AG04449 (cell line): ENCODE measurements at places on chromosomes 4 and X.

DNA sequence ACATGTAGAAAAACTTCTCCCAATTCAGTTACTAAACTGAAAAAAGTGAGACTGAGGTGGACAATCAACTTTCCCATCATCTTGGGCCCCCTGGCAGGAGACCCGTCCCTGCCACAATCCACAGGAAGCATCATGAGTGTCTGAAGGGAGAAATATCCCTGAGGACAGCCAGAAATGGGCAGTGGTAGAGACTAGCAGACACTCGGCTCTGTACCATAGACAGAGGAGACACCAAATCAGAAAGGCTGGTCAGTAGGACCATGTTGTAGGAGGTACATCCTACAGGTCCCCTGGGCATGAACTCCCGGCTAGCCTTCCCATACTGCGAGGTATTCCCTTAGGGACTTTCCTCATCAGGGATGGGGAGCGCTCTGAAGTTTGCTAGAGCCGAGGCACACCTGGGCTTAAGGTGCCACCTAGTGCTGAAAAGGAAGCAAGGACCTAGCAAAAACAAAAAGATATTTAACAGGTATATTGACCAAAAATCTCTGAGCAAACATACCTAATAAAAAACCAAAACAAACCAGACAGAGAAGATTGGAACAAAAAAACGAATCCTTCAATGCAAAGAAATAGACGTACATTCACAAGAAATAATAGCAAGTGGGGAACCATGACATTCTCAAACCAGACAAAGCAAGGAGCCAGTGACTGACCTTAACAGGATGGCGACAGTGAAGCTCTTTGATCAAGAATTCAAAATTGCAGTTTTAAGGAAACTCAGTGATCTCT is 55.6 kb downstream of the HAUS3 start:
- DNase-seq = no peak

DNA sequence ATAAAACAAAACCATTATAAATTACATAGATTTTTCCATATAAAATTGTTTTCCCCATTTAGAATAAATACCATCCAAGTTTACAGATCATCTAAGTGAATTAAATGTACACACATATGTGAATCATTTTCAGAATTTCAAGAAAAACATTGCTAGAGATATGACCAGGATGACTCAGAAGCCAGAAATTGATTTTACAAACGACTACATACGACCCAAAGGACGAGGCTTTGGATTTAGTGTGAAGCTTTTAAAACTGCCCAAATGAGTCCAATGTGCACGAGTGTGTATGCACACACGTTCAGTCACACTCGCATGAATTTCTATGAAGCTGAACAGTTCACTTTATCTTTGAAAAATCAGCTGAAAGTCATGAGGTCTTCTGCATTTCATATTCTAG is 37.9 kb downstream of the MFAP3L start:
- DNase-seq = no peak

DNA sequence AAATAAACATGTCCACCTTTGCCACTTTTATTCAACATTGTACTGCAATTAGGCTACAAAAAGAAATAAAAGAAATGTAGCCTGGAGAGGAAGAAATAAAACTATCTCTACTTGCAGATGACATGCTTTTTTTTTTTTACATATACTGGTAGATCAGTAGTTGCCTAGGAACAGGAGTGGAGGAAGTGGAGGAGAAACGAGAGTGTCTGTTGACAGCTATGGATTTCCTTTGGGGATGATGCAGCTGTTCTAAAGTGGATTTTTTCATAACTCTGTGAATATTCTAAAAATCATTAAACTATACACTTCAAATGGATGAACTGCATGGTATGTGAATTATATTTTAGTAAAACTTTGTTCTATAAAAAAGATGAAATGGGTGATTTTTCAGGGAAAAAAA is 116.4 kb downstream of the ANAPC4 start:
- no peak for DNase-seq

DNA sequence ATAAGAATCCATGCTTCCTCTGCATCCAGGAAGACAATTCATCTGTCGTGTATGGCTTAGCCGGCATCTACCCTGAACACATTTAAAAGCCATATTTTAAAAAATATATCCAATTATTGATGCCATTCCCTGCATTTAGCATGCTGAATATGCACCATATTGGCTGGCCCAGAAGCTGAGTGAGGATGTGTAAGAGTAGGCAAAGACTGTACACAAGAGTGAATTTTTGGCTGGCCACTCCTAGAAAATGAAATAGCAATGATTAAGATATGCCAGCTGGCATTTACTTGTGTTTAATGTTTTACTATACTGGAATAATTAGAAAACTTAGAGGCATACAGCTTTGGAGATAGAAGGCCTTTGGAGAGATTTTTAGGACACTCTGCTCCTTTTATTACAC is 25.8 kb downstream of the GABRA4 start:
- no peak for DNase-seq

DNA sequence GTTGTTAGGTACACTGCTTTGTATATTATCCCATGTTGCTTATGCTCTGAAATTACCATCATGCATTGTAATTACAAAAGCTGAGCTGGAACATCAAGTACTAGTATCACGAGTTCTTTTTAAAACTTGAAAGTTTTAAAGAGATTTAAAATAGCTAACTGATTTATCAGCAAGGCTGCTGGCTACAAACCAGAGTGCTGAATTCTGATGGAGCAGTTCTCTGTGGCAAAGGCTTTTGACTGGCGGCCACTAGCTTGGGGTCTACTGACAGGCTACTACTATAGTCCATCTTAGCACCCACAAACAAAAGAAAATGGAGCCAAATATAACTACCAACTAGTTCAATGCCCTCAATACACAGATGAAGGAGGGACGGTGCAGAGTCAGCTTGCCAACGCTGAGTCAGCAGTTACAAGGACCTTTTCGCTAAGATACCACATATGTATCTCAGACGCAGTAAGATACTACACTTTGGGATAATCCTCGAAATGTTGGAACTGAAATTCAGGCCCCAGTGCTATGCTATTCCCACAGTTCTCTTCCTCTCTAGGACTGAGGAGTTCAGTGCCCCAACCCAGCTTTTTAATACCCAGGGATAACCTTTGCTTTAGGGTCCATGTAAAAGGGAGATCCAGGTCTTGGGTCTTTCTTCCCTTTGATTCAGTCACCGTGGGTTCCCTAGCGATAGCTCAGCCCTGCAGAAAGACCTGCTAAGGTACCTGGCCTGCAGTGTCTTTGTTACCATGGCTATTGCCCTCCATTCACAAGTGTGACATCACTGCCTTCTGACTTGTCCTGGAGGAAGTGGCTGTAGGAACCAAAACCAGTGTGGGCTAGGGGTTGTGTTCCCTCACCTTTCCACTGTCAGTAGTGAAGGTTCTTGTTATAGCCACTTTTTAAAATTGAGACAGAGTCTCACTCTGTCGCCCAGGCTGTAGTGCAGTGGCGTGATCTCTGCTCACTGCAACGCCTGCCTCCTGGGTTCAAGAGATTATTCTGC is 22.8 kb downstream of the MFAP3L start:
- no peak for DNase-seq
